ENCODE measurements at places on chromosomes 6 and 20. TPM values are rescaled to one million over a fixed set of nuclear protein-coding genes. Genes with fewer than 3 reads are reported as not detected.

The GPANK1 gene
- 16.5 TPM for total RNA-seq

The FKBP1C gene
- total RNA-seq = 1.6 TPM

The RBPJL gene
- not detected for total RNA-seq

The MYCT1 gene
- 11.9 TPM for total RNA-seq

The MLN gene
- not detected for total RNA-seq

- no peaks in the 10 kb centered on the region for H3K36me3 ChIP-seq
- no peaks in the 10 kb centered on the region for H3K27me3 ChIP-seq
- no peaks in the 10 kb centered on the region for H3K4me1 ChIP-seq
- H3K4me3 ChIP-seq = no peak overlapping the region
- no peak for DNase-seq
- no peak overlapping the region for H3K27ac ChIP-seq
Measured at GRCh38 chr6:39362487-39362865, 40.0 kb upstream of the KCNK16 start.

DNA sequence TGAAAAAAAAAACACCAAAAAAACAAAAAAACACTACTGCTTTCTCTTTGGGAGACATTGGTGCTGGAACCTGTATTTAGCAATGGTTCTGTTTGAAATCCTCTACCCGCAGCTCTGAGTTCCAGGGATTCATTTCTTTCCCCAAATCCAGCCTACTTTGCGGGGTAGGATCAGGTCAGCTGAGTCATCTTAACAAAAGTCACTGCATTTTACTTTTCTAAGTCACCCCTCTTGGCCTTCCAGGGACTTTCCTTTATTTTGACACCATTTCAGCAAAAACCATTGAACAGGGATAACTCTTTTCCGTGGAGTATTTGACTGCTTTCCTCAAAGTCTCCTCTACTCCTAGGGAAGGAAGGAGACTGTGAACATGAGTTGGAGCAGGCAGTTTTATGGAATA, 837.6 kb downstream of the MAFB start:
- no peaks in the 10 kb centered on the region for H3K27me3 ChIP-seq
- DNase-seq = no peak
- H3K4me1 ChIP-seq = no peaks in the 10 kb centered on the region
- no peaks in the 10 kb centered on the region for H3K36me3 ChIP-seq
- H3K27ac ChIP-seq = no peak overlapping the region
- H3K4me3 ChIP-seq = no peak overlapping the region
